ENCODE measurements at places on chromosomes 12 and 14.
A peak's percentile ranks its signal among the peaks of the same experiment; 100 is the strongest.

DNA sequence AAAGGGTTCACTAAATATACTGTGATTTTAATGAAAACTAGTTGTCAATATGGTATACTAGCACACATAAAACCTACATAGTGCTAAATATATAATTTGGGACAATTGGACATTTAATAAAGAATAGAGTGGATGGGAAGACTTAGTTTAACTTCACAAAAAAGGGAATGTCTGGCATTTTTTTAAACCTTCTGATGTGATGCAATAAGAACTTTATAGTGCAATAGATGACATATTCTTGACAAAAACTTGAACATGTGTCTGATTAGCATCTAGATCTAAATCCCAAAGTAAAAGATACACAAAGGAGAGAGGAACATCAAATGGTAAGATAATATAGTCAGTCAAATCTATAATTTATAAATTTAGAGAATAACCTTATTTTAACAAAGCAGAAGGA, 488.3 kb upstream of the SYT1 start:
- DNase-seq: no peak

GRCh38 chr12:64631197-64631596, 20.9 kb downstream of the RASSF3 start:
- no peak for DNase-seq

DNA sequence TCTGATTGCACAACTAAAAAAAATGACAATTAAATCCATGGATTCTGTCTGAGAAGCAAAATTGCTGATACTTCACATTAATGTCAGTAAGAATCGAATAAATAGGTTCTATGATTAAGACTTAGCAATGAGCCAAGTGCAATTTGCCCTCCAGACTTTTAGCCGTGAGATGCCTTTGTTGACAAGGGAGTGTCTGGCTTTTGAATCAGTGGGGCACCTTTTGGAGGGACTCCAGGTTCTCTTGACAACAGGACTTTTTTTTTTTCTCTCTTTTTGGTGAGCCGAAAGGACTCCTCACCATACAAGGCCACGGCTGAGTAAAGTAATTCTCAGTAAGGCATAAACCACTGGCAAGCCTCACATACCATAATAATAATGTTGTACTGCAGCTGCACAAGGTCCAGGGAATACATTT, 4.7 kb upstream of the MDM1 start:
- no peak for DNase-seq

- DNase-seq: peak; percentile 82
These were observed 11.4 kb downstream of the GPR19 start for GRCh38 chr12:12684375-12685106.

DNA sequence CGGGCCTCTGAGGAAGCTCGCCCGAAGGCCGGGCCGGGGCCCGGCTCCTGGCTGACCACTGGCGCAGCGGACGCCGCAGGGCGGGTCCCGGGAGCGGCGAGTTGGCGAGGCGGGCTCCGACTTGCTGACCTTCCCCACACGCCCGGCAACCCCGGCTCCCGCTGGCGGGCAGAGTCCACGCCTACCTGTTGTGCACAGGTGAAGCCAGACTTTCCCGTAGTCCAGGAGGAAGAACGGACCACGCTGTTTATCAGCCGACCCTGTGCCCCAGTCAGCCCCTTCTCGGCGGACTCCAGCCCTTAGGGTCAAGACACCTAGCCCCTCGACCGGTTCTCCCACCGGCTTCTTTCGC, 407 bp downstream of the HEATR5A start:
- DNase-seq: peak; percentile 84

- DNase-seq: no peak
These were observed 109.3 kb downstream of the NAV3 start for GRCh38 chr12:77940011-77940423.

DNA sequence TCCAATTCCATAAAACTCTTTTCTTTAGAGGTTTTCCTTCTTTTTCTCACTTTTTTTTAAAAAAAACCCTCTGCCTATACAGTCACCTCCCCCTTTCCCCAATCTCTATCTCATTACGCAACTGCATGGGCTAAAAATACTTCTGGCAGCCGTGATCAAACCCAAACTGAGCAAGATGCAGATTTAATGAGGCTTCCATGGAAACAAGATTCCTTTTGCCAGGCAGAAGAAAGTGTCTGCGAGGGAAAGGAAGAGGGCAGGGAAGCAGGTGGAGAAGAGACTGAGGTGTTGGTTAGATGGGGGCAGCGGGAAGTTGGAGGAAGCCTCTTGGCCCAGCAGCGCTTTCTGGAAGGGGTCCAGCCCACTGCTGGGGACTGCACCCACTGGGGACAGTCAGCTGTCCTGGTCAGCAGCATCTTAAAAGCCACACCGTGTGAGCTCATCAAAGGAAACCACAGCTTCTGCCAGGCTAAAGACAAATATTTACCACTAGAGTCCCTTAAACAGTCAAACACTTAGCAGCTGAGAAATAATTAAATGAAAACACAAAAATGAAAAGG, 90.4 kb downstream of the SLC8A3 start:
- DNase-seq: peak; percentile 60

DNA sequence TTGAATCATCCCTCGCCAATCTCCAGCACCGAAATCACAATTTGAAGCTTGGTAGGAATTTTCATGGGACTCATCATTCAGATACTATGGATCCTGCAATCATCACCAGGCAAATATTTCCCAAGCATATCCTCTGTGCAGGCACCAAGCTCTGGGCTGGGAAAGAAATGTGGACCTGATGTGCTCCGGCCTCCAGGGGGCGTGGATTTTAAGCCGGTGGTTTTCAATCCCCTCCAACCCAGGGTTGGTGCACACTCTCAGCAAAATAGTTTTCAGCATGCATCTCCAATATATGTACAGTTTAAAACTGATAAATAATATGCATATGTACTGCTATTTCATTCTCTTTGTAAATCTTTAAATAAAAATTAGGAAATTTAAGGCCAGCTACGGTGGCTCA, 98.9 kb downstream of the RBM19 start:
- DNase-seq: no peak

- no peak for DNase-seq
These were observed 303.5 kb upstream of the NPAS3 start for GRCh38 chr14:32635061-32635719.

DNA sequence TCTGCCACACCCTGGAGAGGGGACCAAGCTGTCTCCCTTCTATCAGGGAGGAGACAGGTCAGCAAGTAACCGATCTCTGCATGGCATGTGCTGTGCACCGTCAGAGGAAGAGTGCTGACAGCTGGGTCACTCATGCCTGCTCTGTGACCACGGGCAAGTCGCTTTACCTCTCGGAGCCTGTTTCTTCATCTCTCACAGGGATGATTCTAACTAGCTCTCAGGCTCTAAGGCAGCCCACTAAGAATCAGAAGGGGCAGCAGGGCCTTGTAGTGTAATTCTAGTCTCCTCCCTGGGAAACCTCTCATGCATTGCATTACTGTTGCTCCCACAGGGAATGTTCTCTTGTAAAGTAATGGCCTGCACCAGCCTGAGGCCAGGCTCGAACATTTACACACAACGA, 11.9 kb downstream of the CD9 start:
- no peak for DNase-seq

DNA sequence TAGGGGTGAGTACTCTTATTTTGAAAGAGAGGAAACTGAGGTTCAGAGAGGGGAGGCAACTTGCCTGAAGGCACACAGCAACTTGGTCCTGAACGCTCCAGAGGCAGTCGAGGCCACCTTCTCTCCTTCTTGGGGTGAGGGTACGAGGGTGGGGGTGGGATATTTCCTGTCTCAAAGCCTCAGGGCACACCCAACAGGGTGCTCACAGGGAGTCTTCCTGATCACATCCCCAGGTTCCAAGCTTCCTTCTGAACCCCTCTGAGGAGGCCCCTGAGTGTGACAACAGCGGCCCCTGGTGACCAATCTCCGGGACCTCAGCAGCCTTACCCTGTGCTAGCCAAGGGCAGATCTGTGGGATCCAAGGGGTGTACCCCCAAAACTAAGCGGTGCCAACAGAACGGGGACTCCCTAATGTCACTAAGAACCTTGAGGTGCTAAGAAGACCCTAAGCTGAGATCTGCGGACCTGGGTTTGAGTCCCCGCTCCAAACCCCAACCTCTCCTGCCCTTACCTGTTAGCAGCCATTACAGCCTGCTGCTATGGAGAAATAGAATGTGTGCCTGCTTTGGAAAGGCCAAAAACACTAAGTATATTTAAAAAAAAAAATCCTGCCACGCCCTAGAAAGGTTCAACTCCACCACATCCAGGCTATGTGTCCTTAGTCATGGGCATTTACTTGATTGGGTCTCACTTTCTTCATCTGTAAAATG, 57.9 kb downstream of the TRPV4 start:
- peak; percentile 82 for DNase-seq

DNA sequence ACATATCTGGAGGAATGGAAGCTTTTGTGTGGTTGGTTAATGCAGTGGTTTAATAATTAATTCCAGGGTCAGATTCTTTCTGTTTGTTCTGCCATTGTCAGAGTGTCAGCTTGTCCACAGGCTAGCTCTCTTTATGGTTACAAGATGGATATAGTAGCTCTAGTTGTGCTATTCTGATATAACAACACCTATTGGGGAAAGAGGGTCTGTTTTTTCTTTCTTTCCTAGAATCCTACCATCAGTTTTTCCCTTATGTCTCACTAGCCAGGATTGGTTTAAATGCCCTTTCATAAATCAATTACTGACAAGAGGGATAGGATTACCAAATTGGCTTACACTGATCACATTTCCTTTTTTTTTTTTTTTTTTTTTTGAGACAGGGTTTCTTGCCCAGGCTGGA, 27.8 kb downstream of the CNOT2 start:
- peak; percentile 46 for DNase-seq

DNA sequence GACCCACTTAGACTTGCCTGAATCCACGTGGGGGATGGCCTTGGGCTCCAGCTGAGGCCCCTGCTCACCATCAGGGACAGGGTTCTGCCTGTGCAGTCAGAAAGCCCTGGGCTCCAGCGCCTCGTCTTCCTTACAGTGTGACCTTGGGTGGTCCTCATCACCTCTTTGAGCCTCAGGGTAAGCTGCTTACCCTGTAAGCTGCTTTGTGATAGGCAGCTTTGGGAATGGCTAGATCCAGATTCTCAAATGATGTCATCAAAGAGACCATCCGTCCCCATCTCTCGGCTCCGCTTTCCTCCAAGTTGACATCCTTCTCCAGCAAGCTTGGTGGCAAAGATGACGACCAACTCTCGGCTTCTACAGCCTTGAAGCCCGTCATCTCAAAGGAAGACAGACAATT, 127.0 kb downstream of the ADCK1 start:
- no peak for DNase-seq

DNA sequence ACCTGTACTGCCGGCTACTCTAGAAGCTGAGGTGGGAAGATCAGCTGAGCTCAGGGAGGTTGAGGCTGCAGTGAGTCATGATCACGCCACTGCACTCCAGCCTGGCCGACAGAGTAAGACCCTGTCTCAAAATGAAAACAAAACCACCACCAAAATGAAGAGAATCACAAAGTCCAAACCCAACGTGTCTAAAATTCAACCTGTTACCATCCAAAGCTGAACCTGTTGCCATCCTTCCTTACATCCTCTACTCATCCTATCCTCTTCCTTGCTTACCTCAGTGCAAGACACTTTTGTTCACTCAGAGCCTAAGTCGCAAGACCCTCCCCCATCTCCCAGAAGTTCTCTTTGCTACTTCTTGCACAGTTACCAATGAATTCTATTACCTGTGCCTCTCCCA, 299.7 kb downstream of the ATP23 start:
- DNase-seq: no peak

DNA sequence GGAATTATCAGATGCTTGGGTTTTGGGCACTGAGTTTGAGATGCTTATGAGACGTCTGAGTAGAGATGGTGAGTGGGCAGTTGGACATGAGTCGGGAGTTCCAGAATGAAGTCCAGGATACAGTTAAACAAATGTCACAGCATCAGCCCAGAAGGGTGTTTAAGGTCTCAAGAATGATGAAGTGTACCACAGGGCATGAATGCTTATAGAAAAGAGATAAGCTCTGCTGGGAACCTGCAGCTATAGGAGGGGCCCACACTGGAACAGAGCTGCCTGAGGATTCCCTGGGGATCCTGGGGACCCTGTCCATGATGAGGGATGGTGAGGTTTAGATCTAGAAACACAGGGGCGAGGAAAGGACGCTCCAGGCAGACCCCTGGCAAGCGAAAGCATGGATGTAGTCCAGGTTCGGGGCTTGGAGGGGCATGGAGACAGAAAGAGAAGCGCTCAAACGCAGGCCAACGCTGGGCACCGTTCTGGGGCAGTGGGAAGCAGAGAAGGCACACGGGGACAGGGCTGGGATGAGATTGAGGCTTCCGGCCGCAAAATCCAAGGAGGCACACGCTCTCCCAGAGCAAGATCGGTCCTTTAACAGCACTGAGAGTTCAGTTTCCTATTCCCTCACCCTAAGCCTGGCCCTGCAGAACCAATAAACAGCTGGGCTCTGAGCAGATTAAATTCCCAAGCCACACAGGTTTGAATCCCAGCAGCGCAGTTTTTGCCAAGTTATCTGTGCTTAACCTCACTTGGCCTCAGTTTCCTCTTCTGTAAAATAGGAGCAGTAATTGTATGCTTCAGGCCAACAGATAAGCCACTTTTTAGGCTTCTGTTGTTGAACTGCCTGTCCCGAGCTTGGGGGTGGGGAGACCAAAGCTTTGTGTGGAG, 52.9 kb downstream of the EID3 start:
- DNase-seq: no peak

- DNase-seq: no peak
These were observed 20.7 kb upstream of the TAS2R14 start for GRCh38 chr12:10959804-10960203.

DNA sequence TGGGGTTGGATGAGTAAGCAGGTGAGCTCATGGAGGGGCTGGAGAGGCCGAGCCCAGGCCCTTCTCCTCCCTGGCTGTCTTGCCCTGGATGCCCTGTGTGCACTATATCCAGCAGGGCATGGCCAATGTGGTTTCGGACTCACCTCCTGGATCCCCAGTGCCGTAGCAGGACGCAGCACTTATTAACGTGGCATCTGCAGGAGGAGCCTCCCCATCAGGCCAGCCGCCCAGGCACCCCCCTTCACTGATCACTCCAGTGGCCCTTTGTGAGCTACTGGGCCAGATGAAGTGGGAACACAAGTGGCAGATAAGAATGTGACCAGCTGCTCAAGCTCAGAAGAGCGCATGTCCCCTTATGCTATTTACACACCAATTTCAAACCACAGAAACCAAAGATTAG, 43.1 kb upstream of the DICER1 start:
- DNase-seq: no peak

GRCh38 chr14:68337279-68337678, 455.6 kb downstream of the ZFP36L1 start:
- no peak for DNase-seq

- no peak for DNase-seq
These were observed 403.9 kb downstream of the MED13L start for GRCh38 chr12:115873451-115874082.

DNA sequence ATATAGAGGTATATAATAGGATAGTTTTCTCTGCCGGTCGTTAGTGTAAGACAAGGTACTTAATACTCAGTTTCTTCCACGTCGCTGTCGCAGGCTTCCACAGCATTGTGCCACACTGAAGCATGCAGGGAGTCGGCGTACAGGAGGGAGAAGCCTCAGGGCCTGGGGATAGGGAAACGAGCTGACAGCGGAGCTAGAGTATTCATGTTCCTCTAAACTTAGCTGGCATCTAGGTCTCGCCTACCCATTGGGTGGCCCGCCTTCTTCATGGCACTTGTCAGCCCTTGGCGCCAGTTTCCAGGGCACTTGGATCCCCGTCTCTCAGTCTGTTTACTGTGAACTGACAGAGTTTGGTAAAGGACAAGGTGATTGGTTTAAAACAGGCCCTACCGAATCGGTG, 73.6 kb downstream of the GNS start:
- no peak for DNase-seq

Measured in stomach (tissue), 19 donors.